ENCODE measurements at places on chromosomes 5 and 9. TPM values are rescaled to one million over a fixed set of nuclear protein-coding genes. Genes with fewer than 3 reads are reported as not detected.

DNA sequence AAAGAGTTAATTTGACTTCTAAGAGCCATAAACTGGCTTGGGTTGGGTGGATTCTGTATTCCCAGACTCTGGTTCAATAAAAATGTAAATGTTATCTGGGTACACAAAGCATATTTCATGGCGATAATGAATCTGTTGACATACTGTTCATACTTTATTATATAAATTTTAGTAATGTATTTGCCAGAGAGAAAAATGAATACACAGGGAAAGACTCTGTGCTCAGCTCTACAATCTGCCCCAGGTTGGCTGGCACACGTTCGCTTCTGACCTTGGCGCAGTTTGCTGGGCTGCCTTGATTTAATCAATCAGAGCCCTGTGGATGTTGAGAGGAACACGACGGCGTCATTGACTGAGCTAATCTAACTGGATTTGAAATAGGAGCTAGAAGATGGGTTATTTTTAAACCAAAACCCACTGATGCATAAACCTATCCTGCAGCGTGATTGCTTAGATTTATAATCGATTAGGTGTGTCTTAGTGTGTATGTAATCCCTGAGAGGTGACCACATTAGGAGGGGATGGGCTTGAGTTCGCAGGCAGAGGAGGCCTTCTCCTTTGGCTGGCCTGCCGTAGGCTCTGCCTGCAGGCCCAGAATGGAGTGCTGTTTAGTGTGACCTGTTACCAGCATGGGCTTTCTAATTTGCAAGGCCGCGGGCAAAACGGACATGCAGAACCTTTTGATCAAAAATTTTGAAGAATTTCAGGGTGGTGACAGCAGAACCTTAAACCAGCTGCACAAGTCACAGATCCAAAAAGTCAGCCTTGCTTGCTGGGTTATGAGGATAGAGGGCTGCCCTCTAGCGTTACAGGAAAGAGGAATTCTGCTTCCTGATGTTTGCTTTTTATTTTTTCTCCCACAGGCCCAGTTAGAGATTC, 3.9 kb upstream of the ADCY2 start:
- peaks cover 19% of the 10 kb centered on the region for H3K27me3 ChIP-seq
- H3K4me1 ChIP-seq = peaks cover 3% of the 10 kb centered on the region

DNA sequence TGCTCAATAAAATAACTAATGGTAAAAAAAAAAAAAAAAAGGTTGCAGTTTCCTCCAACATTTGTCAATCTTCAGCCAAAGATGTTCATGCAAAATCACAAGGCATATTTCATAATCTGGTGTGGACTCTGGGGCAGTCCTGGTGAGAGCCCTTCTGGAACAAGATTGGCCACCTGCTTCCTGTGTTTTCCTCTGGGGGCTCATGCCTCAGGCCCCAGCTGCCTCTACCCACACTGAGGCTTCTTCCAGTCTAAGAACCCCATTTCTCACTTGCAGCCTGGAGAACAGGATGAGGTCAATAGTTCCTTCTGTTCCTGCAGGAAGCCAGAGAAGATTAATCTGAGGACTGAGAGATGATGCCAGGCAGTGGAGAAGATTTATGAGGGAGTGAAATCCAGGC, 492.6 kb upstream of the BRINP1 start:
- no peaks in the 10 kb centered on the region for H3K4me1 ChIP-seq
- no peaks in the 10 kb centered on the region for H3K27me3 ChIP-seq
- no peak for DNase-seq
- H3K4me3 ChIP-seq = no peak overlapping the region
- no peak overlapping the region for H3K27ac ChIP-seq
- H3K36me3 ChIP-seq = no peaks in the 10 kb centered on the region

- peaks cover 30% of the 10 kb centered on the region for H3K4me1 ChIP-seq
- no peak for DNase-seq
- H3K4me3 ChIP-seq = peak overlapping the region; percentile 90
- H3K27ac ChIP-seq = peak overlapping the region; percentile 18
- no peaks in the 10 kb centered on the region for H3K27me3 ChIP-seq
Measured at GRCh38 chr5:154447089-154447725, 1.4 kb downstream of the SAP30L start.

Gene OTP
- not detected for total RNA-seq

DNA sequence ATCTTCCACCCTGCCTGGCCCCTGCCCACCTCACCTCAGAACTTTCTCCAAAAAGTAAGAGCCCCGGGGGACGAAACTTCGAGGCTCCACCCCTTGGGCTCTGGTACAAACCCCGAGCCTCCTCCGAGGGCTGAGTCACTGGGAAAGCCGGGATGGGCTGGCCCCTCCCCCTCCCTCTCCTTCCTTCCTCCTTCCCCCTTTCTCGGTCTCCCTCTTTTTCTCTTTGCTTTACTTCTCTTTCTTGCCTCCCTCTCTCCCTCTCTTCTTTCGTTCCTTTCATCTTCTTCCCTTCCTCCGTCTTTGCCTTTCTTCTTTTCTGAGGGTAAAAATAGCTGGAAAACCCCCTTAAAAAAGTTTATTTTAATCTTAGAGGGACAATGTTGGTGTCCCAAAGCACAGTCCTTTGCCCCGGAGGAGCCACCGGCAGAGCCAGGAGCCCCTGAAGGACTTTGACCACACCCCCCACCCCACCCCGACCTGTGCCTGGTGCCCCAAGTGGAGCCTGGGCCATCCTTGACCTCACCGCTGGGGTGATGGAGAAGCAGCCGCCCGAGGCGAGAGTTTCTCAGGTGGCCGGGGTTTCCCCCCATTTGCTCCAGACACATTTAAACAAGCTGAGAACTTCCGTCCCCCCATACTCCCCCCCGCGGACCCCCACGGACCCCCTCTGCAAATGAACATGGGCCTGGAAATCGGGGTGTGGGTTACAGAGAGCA, 5.7 kb upstream of the NOTCH1 start:
- DNase-seq = no peak
- no peaks in the 10 kb centered on the region for H3K27me3 ChIP-seq
- peaks cover 16% of the 10 kb centered on the region for H3K4me1 ChIP-seq
- no peak overlapping the region for H3K27ac ChIP-seq
